ENCODE measurements at places on chromosomes 1 and 21.

- no peak for DNase-seq
Observed at GRCh38 chr21:35989138-35989735, 71.1 kb downstream of the SETD4 start.

DNA sequence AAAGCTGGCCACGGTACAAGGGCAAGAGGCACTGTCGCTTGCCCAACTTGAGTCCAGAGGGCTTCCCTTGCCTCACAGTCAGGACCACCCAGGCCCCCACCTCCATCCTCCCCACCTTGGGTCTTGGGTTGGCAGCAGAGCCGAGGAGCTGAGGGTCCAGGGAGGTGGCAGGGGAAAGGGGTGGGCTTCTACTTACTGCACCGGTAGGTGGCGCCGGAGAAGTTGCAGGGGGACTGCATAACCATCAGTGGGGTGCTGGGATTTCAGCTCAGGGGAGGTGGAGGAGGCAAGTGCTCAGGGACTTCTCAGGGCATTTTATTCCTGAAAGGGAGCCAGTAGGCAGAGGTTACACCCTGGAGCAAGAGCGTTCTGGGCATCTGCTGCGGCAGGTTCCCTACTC, 44.0 kb downstream of the TRIM62 start:
- peak; percentile 14 for DNase-seq

DNA sequence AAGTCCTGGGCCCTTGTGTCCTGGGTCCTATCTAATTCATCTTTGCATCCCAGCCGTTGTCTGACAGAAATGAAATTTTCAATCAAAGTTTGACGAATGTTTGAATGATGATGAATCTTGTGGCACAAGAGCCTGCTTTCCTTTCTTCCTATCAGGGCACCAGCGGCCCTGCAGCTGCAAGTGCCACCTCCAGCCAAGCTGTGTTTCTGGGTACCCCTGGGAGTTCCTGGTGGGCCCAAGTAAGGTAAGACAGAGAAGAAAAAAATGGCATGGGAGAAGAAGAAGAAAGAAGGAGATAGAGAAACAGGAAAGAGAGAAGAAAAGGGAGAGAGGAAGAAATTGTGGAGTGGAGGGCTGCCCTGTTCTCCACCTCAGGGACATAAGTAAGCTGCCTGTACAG, 782.1 kb upstream of the TPTE start:
- DNase-seq, result no peak

- DNase-seq, result no peak
Observed at GRCh38 chr1:61935516-61935915, 193.2 kb downstream of the PATJ start.

GRCh38 chr1:117416004-117416403, 48.8 kb downstream of the MAN1A2 start:
- DNase-seq, result no peak

DNA sequence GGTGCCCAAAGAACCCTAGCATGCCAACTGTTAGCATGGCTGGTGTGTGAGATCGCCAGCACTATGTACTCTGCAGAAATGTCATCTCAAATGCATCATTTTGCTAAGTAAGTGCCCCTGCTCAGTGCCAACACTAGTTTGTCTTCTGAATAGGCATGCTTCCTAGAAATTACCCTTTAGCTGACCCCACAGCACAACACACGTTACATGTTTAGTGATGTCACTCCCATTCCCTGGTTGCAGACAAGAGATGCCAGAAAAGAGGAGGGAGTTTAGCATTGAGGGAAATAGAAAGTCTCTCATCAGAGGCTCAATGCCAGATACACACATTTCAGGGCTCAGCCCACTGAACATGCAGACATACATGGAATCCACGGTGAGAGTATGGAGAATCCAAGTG, 9.3 kb upstream of the ST6GALNAC3 start:
- no peak for DNase-seq

- DNase-seq, result no peak
Observed at GRCh38 chr1:227191607-227192006, 126.7 kb downstream of the CDC42BPA start.

DNA sequence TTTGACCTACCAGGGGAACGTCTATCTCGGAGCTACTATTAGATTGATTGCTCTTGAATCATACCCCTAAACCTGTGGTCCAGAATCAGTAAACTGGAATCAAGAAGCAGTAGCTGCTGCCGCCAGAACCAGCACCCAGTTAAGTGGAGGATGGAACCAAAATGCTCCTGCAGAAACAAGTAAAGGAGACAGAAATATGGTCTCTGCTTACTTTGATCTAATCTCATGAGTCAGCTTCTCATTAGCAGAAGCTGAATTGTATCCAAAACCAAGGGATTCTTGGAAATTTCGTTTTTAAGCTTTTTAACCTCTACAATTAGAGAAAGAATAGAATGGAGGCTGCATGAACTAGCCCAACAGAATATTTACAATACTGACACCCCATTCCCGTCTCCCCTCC, 42.6 kb upstream of the PIGV start:
- no peak for DNase-seq

DNA sequence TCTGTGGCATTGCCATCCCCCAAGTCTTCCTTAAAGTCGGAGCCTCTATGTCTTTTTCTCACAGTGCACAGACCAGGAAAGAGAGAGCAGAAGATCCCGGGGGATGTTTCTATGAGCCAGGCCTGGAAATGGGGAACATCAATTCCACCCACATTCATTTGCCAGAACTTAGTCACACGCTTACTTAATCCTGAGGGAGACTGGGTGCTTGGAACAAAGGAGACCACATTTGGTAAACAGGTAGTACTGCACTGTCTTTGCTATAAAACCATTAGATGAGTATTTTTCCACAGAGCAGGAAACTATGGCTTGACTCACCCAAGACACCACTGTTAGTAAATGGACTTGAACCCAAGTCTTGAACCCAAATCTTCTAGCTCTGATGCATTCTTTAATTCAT, 60.7 kb upstream of the CTTNBP2NL start:
- DNase-seq, result no peak

- DNase-seq, result no peak
Observed at GRCh38 chr1:230781594-230781993, 34.4 kb downstream of the CAPN9 start.

DNA sequence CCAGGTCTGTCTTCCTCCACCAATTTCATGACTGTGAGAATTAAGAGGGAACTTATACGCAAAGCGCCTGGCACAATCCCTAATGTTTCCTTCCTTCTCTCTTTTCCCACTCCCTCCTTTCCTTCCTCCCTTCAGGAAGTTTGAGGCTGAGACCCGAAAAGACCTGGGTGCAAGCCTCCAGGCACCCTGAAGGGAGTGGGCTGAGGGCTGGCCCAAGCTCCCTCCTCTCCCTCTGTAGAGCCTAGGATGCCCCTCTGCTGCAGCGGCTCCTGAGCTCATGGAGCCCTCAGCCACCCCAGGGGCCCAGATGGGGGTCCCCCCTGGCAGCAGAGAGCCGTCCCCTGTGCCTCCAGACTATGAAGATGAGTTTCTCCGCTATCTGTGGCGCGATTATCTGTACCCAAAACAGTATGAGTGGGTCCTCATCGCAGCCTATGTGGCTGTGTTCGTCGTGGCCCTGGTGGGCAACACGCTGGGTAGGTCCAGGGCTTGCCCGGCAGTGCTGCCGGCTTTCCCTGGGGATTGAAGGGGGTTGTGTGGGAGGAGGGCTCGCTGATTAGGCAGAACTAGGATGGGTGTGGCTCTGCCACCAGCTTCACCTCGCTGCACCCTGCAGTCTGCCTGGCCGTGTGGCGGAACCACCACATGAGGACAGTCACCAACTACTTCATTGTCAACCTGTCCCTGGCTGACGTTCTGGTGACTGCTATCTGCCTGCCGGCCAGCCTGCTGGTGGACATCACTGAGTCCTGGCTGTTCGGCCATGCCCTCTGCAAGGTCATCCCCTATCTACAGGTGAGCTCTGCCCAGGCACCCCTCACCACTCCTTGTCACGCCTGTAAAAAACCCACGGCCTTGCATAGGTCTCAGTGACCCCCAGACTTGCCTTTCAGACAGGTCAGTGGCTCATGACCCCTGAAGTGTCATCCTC, 1.7 kb downstream of the HCRTR1 start:
- DNase-seq, result no peak

GRCh38 chr1:79551321-79551720, 544.8 kb upstream of the ADGRL4 start:
- DNase-seq, result no peak

GRCh38 chr1:192080684-192081083, 77.6 kb upstream of the RGS18 start:
- DNase-seq, result no peak

GRCh38 chr1:67159233-67159632, 7.0 kb upstream of the IL23R start:
- no peak for DNase-seq

GRCh38 chr1:154346276-154346917, 21.1 kb downstream of the ATP8B2 start:
- no peak for DNase-seq

GRCh38 chr1:195328681-195329080, 1279.6 kb downstream of the KCNT2 start:
- DNase-seq, result no peak

- no peak for DNase-seq
Observed at GRCh38 chr1:17314491-17314971, 6.5 kb downstream of the PADI4 start.

- no peak for DNase-seq
Observed at GRCh38 chr1:107493111-107493716, 352.4 kb downstream of the NTNG1 start.

GRCh38 chr1:202162047-202162417, 1.6 kb upstream of the PTPN7 start:
- DNase-seq, result no peak

GRCh38 chr1:29757866-29758780, 521.8 kb downstream of the PTPRU start:
- DNase-seq, result no peak

- no peak for DNase-seq
Observed at GRCh38 chr1:114257554-114257953, 103.9 kb upstream of the SYT6 start.

DNA sequence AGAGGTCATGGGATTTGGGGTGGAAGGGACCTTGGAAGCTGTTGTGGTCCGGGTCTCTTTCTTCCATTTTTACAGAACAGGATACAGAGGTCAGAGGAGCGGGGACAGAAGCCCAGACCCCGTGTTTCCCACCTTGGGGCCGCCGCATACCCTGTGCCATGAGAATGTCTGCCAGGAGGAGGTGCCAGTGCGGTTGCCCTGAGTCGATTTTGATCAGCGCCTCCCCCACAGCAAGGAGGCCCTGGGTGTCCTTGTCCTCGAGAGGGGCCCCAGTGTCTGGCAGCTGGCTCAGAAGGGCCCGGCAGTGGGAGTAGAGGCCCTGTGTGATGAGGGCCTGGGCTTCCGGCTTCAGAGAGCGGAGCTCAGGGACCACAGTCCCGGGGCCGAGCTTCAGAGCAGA, 12.3 kb upstream of the MMEL1 start:
- no peak for DNase-seq

DNA sequence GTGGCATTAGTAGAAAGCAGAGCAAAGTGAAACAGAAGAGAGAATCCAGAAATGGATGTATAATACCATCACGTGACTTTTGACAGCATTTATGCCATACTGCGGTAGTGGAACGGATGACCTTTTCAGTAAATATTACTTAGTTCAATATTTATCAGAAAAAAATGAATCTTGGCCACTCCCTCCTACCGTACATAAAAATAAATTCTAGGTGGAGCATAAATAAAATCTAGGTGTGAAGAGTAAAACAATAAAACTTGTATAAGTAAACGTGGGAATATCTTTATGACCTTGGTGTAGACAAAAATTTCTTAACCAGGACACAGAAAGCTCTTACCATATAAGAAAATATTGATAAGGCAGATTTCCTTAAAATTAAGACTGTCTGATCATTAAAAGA, 182.6 kb downstream of the VPS13D start:
- DNase-seq, result no peak

GRCh38 chr1:112554411-112554810, 45.6 kb downstream of the WNT2B start:
- DNase-seq, result no peak

- DNase-seq, result no peak
Observed at GRCh38 chr1:226638001-226638601, 89.5 kb downstream of the STUM start.

DNA sequence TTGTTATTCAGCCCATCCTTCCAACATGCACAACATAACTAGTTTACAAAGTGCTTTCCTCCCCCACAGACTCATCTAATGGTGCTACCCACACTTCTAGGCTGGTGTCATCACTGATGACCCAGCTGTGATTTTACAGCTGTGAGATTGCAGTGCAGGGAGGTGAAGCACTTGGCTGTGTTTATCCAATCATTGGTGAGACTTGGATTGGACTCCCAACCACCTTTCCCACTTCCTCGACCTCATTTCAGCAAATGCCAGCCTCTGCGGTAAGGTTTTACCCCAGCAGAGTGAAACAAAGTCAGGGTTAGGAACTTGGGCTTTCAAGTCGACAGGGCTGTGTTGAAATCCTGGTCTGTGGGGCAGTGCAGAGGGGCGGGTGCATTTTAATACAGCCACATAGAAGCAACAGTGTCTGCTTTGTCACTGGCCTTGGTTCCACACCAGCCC, 22.1 kb downstream of the ECHDC2 start:
- DNase-seq, result no peak

- DNase-seq, result no peak
Observed at GRCh38 chr1:67559222-67559700, 125.7 kb upstream of the GADD45A start.

- no peak for DNase-seq
Observed at GRCh38 chr1:232726048-232726779, 79.0 kb upstream of the MAP10 start.

DNA sequence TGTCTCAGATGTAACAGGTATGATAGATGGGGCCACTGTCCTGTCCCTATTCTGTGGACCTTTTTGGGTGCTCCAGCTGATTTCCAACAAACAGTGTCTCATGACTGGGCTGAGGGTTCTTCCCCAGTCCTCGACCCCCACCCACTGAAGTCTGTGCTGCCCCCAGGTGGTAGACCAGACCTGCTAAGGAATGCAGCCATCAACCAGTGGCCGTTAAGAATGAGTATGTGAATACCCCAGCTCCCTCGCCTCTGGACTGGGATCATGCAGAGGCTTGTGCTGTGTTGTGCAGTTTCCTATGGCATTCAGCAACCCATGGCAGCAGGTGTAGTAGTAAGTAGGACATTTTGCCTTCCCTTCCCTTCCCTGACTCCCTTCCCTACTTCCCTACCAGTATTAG, 183.1 kb upstream of the KAZN start:
- DNase-seq, result no peak

DNA sequence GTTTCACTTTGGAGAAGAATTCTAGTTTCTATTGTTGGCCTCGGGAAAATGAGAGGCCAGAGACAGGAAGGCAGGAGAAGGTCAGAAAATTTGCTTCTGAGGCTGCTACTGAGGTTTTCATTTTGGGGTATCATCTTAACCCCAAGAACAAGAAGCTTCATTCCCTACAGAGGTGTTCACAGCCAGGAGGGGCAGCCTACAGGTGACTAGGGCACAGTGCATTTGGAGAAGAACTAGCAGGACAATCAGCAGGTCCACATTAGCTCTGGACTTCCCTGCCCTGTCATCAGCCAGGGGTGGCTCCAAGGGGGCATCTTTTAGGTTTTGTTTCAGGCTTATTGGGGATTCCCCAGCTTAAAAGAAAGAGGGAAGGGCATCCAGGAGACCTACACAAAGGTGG, 12.1 kb upstream of the ZNF496 start:
- DNase-seq, result no peak

GRCh38 chr1:36304521-36304920, 1.6 kb upstream of the SH3D21 start:
- no peak for DNase-seq

Data from activated CD4-positive, alpha-beta T cell treated with anti-CD3 and anti-CD28 coated beads for 24 hours (primary cell).